SHP77 (cell line): ENCODE measurements at places on chromosomes 7 and 10.
A peak's percentile ranks its signal among the peaks of the same experiment; 100 is the strongest.

GRCh38 chr7:111168182-111168581, 77.3 kb downstream of the LRRN3 start:
- peak; percentile 37 for DNase-seq

- DNase-seq = peak; percentile 13
These were observed 1.9 kb downstream of the TET1 start for GRCh38 chr10:68561865-68562649.

- DNase-seq = no peak
These were observed 250.9 kb downstream of the PHF14 start for GRCh38 chr7:11224535-11224934.

DNA sequence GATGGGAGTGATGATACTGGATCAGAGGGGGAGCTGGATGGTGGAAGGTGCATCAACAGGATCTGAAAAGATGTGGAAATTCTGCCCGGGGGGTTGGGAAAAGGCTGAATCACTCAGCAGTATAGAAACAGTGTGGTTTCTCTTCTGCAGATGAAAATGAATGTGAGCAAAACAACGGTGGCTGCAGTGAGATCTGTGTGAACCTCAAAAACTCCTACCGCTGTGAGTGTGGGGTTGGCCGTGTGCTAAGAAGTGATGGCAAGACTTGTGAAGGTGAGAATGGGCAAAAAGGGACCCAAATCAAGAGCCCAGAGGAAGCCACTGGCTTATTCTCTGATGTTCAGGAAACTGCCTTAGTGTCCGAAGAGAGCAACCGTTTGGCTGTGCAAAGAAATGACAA, 12.9 kb downstream of the OIT3 start:
- DNase-seq = no peak

GRCh38 chr7:2921653-2922347, 77.7 kb upstream of the GNA12 start:
- DNase-seq = no peak

GRCh38 chr10:124000792-124001201, 92.6 kb downstream of the CHST15 start:
- no peak for DNase-seq

- DNase-seq = no peak
These were observed 94.9 kb downstream of the AKR1D1 start for GRCh38 chr7:138170959-138171703.

- no peak for DNase-seq
These were observed 648.7 kb downstream of the PARD3 start for GRCh38 chr10:34166354-34166753.

- DNase-seq = no peak
These were observed 26.0 kb downstream of the CRHR2 start for GRCh38 chr7:30656006-30656957.

DNA sequence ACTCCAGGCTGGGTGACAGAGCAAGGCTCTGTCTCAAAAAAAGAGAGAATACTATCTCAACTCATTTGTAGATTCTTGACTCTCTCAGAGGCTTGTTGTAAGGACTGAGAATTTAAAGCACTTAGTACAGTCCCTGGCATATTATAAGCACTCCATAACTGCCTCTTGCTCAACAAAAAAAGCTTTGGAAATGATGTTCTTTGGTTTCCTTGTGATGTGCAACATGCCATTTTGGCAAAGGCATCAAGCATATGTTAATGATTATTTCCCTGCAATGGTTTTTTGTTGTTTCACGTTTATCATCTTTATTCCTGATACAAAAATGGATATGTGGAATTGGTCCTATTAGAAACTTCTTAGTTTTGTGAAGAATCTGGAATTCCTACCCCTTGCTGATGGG, 15.7 kb downstream of the NOLC1 start:
- no peak for DNase-seq

GRCh38 chr7:2473496-2474180, 2.6 kb downstream of the GRIFIN start:
- no peak for DNase-seq

DNA sequence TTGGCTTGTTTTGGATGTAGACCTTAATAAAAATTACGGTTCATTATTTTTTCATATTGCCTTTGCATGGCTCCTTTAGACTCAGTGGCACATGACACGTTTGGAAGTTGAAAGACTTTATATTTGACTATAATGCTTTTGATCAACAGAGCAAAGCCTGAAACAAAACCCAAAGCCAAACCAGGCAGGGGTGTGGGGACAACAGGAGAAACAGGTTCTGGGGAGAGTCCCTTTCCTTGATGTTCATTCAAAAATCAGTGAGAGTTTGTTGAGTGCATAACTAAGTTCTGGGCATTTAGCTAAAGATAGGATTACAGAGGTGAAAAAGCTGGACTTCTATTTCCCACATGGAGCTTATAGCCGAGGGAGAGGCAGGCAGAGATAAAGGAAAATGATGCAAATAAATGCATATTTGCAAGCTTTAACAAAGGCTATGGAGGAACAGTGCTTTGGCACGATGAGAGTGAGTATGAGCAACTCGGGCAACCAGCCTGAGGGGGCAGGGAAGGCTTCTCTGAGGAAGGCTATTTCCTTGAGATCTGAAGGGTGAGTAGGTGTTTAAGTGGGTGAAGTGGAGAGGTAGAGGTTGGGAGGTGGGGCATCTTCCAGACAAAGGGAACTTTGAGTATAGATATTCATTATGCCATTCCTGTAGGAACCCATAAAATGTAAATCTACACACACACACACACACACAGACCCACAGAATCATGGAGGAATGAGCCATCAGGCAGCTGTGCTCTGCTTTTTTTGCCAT, 34.5 kb upstream of the PDZD8 start:
- DNase-seq = no peak

GRCh38 chr7:17815318-17815717, 125.0 kb downstream of the SNX13 start:
- no peak for DNase-seq

GRCh38 chr10:96842896-96843723, 11.0 kb downstream of the LCOR start:
- DNase-seq = no peak

GRCh38 chr10:71253981-71254818, 41.8 kb downstream of the UNC5B start:
- no peak for DNase-seq

GRCh38 chr10:23432639-23433038, 6.2 kb upstream of the OTUD1 start:
- DNase-seq = no peak

DNA sequence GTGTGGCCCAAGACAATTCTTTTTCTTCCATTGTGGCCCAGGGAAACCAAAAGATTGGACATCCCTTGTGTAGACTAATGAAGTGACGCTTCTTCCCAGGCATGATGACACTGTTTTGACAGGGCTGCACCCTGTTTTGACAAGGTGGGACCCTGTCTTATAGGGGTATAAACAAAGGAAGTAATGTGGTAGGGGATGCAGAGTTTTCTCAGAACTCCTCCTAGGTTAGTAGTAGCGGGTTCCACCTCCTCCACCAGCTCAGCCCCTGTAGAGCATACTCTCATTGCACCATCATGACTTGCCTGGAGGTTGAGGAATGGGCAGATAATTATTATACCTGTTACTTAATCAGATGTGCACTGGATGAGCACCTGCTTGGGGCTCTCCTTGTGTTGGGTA, 123.1 kb downstream of the CCNY start:
- no peak for DNase-seq

DNA sequence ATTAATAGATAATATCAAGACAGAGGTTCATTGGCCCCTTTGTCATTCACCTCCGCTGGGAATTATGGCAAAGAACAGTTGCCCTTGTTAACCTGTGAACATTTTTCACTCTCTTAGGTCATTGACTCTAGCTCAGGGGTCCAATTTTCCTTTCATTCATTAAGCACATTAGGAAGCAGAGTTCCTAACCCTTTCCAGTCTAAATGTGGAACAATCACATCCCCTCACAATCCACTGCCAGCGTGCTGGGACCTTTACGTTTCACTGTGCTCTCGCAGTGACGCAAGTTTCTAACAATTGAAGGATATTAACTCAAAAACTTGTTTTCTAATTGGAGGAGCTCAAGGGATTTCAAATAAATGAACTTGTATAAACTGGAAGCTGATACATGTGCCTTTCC, 79.3 kb upstream of the MEOX2 start:
- no peak for DNase-seq

DNA sequence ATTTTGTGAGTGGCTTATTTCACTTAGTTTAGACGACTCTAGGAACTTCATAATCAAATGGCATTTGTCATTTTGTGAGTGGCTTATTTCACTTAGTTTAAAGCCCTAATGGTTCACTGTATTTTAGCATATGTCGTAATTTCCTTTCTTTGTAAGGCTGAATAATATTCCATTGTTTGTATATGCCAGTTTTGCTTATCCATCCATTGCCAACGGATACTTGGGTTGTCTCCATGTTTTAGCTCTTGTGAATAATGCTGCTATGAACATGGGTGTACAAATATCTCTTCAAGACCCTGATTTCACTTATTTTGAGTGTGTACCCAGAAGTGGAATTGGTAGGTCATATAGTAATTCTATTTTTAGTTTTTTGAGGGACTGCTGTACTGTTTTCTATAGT, 31.8 kb downstream of the DOCK1 start:
- no peak for DNase-seq

DNA sequence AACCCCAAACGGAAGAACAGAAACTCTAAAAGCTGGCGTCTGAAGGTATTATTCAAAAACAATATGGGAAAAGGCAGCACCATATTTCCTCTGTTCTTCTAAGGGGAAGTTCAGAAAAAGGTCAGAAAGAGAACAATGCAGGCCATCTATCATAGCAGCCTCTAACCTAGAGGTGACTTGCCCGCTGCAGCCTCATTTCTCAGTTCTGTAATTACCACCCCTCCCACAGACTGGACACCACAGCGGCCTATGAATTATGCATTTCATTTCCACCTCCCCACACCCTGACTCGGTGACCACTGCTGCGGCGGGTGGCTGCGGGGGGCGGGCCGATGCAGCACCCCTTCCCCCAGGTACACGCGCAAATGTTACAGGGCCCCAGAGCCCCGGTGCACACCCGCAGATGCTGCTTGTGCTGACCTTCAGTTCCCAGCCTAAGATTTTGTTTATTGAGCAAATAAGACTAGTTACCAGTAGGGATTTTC, 125.5 kb downstream of the CLEC2L start:
- DNase-seq = no peak

DNA sequence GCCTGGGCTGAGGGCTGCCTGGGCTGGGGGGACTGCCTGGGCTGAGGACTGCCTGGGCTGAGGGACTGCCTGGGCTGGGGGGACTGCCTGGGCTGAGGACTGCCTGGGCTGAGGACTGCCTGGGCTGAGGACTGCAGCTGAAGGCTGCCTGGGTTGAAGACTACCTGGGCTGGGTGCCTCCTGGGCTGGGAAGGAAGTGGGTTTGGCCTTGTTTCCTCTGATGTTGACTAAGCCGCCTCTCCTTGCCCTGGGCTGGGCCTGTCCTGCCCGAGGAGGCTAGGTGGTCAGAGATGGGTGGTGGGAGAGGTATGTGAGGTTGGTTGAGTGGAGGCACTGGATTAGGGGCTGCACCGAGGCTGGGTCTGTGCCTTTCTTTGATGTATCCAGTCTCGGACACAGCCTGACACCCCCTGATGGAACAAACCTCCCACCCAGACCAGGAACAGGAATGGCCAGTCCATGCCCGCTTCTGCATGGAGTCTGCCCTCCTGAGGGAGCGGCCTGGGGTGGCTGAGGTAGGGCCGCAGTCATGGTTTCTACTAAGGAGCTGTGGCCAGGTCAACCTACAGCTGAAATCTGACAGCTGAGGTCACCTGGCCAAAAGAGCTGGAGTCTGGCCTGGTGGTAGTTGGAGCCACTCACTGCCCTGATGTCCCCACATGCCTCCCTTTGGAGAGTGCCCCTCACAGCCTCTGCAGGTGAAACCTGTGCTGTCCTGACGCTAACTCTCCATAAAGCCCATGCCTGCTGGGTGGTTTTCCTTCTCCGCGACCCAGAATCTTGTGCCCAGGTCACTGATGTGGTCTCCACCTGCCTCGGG, 22.3 kb downstream of the SCART1 start:
- DNase-seq = no peak

GRCh38 chr10:2992401-2993198, 74.7 kb upstream of the PFKP start:
- DNase-seq = no peak

DNA sequence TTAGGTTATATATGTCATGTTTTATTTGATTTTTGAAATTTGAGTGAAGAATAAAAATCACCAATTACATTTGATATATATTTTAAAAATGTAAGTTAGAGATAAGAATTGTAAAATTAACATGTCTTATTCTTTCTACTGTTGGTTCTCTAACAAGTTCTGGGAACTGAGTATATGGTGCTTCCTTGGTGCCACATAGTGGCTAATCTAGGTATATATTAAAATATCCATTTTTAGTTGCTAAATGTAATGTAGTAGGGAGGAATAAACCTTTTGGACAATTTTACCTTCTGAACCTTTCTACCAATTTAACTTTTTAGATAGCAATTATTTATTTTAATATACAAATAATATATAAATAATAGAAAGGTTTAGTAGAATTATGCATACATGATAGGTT, 17.5 kb downstream of the CFAP69 start:
- no peak for DNase-seq

- DNase-seq = no peak
These were observed 8.8 kb upstream of the OR6V1 start for GRCh38 chr7:143043391-143043790.

- DNase-seq = no peak
These were observed 134.0 kb upstream of the SEMA3A start for GRCh38 chr7:84328571-84328970.

GRCh38 chr7:81768951-81769778, 682 bp downstream of the HGF start:
- DNase-seq = no peak

DNA sequence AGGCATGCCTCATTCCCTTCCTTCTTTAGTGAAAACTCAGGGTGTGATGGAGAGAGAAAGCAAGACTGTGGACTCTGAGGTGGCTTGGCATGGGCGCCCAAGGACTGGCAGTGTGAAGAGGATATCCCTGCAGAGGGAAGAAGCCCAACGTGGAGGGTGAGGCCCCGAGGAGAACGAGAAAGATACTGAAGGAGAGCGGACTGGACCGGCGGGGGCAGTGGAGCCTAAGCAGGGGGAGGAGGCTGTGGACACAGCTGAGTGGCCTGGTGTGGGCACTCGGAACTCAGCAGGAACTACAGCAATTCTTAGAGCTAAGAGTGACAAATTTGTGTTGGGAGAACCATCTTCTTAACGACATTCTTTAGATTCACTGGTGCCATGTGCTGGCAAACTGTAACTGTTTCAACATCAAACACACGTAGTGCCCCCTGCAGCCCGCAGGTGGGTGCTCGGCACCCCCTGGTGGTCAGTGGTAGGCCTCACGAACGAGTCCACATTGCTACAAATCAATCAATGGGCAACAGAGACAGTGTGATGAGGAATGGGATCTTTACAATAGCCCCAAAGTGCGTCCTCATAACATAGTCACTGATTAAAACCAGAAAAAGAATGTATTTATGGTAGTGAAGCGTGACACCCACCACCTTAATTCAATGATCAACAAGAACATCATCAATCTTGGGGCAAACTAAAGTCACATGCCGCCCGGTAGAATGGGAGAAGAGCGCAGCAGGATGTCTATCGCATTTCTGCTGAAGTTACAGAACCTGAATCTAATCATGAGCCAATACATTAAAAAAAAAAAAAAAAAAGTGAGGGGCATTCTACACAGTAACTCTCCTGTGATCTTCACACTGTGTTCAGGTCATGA, 2.0 kb upstream of the SFTPA1 start:
- no peak for DNase-seq
